Neural progenitor cell (in vitro differentiated cells): ENCODE measurements at places on chromosomes 3 and 15. TPM values are rescaled to one million over a fixed set of nuclear protein-coding genes. Genes with fewer than 3 reads are reported as not detected.
A peak's percentile ranks its signal among the peaks of the same experiment; 100 is the strongest.

DNA sequence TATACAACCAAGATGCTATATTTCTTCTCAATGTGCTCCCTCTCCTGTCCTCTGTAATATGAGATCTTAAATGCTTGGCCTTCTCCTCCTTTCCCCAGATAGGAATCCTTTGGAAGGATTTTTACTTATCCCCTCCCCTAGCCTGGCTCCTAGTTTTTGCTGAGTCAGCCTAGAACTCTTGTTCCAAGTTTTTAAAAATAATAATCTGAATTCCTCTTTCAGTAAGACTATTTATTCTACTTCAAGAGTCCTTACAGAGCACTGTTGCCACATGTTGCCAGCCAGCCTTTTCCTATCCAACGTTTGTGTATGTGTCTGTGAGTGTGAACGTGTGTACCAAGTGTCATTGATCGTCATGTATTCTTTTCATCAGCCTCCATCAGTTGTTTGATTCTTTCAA lies 11.0 kb upstream of the KCNMB2 start:
- H3K27me3 ChIP-seq: no peaks in the 10 kb centered on the region
- no peak overlapping the region for H3K27ac ChIP-seq
- DNase-seq: no peak
- no peaks in the 10 kb centered on the region for H3K36me3 ChIP-seq
- no peak overlapping the region for H3K4me3 ChIP-seq

The FOXB1 gene
- total RNA-seq: 7.3 and 9.6 TPM in 2 replicates

GRCh38 chr3:45593708-45594601 lies 596 bp upstream of the LIMD1 start:
- H3K36me3 ChIP-seq: no peaks in the 10 kb centered on the region
- H3K27ac ChIP-seq: no peak overlapping the region
- peaks cover 6% of the 10 kb centered on the region for H3K4me1 ChIP-seq
- DNase-seq: peak; percentile 90

- no peaks in the 10 kb centered on the region for H3K36me3 ChIP-seq
- H3K27me3 ChIP-seq: no peaks in the 10 kb centered on the region
- H3K27ac ChIP-seq: no peak overlapping the region
- DNase-seq: no peak
- H3K4me3 ChIP-seq: no peak overlapping the region
Measured at GRCh38 chr3:12440927-12441714, 43.2 kb upstream of the TSEN2 start.

GRCh38 chr15:88982304-88982945 lies 69.2 kb upstream of the MFGE8 start:
- DNase-seq: no peak
- no peaks in the 10 kb centered on the region for H3K27me3 ChIP-seq
- H3K4me3 ChIP-seq: no peak overlapping the region
- H3K4me1 ChIP-seq: peaks cover 42% of the 10 kb centered on the region

GRCh38 chr3:127409421-127410136 lies 121.7 kb upstream of the PRR20G start:
- H3K27me3 ChIP-seq: no peaks in the 10 kb centered on the region
- H3K36me3 ChIP-seq: no peaks in the 10 kb centered on the region
- peaks cover 57% of the 10 kb centered on the region for H3K4me1 ChIP-seq
- no peak overlapping the region for H3K4me3 ChIP-seq
- DNase-seq: no peak

The CIDEC gene
- total RNA-seq: not detected in 2 replicates

- H3K4me3 ChIP-seq: peak overlapping the region; percentile 75
- no peak for DNase-seq
- H3K27ac ChIP-seq: no peak overlapping the region
- H3K36me3 ChIP-seq: peaks cover 7% of the 10 kb centered on the region
Measured at GRCh38 chr3:129890891-129891290, 2.6 kb downstream of the TMCC1 start.

DNA sequence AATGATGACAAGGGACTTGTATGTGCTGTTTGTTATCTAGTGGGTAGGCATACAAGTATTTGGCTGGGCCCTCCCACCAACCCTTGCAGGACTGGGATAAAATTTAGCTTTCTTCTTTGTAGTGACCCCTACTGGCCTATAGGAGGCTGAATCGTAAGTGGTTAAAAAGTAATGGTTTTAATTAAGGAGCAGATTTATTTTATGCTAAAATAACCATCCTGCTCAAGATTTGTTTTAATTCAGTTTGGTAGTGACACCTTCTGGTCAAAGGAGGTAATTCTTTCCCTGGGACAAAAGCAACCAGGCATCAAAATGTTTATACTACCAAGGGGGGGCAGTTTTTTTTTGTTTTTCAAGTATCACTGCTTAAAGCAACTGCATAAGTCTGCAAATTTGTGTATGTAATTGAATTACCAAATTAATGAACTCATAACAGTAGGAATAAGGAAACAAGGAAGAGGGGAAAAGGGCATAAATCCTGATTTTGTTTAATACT lies 70.7 kb downstream of the TOP2B start:
- no peak overlapping the region for H3K27ac ChIP-seq
- no peaks in the 10 kb centered on the region for H3K4me1 ChIP-seq
- no peaks in the 10 kb centered on the region for H3K36me3 ChIP-seq
- H3K4me3 ChIP-seq: no peak overlapping the region
- no peaks in the 10 kb centered on the region for H3K27me3 ChIP-seq
- peak; percentile 55 for DNase-seq

The ALS2CL gene
- 0.71 and 1.3 TPM in 2 replicates for total RNA-seq

The INSYN1 gene
- 0.17 and 1.1 TPM in 2 replicates for total RNA-seq

The CYP1A2 gene
- not detected in 2 replicates for total RNA-seq

DNA sequence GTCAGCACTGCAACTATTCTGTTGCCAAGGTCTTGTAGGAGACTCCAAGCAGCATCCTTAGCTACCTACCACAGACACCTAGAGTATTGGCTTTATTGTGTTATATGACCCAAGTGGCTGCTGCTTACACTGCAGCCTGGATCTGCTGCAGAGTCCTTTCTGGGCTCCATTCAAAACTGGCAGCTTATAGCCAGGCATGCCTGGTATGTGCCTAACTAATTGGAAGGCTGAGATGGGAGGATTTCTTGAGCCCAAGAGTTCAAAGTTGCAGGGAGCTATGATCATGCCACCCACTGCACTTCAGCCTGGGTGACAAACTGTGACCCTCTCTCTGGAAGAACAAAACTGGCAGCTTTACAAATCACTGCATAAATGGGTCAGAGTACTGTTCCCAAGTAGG lies 8.6 kb downstream of the NDUFB4 start:
- H3K36me3 ChIP-seq: peaks cover 4% of the 10 kb centered on the region
- peaks cover 2% of the 10 kb centered on the region for H3K4me1 ChIP-seq
- H3K27me3 ChIP-seq: no peaks in the 10 kb centered on the region
- no peak overlapping the region for H3K4me3 ChIP-seq

DNA sequence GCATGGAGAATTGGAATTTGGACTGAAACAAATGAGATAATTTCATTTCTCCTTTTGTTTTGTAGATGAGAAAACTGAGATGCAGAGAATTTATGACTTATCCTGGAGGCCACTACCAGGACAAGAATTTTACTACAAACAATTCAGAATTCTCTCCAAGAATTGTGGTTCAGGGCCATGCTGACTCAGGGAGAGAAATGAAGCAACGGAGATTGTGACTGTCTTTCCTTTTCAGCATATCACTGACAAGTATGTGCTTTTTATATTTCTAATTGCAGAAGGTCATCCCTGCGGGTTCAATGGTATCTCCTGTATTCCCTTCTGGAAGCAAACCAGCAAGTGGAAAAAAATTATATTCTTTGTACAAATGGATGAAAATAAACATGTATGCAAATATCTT lies 170.8 kb upstream of the MITF start:
- no peaks in the 10 kb centered on the region for H3K27me3 ChIP-seq
- no peaks in the 10 kb centered on the region for H3K4me1 ChIP-seq
- H3K27ac ChIP-seq: no peak overlapping the region
- DNase-seq: no peak

DNA sequence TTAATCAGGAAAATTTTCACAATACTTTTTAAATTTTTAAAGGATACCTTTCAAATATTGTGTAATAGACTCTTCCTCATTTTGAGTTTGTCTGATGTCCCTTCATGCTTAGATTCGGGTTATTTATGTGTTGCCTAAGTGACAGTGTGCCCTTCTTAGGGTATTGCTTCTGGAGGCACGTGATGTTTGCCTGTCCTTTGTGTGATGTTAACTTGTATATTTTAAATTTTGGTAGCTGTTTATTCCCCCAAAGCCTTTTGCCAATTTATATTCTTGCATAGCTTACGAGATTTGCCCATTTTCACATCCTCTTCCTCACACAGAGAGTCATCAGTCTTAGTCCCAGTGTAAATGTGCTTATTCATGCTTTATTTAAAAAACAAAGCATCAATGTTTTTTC lies 433.1 kb downstream of the EPHB1 start:
- H3K27me3 ChIP-seq: no peaks in the 10 kb centered on the region
- no peak overlapping the region for H3K27ac ChIP-seq
- H3K4me3 ChIP-seq: no peak overlapping the region
- DNase-seq: no peak
- no peaks in the 10 kb centered on the region for H3K36me3 ChIP-seq
- H3K4me1 ChIP-seq: peaks cover 9% of the 10 kb centered on the region

DNA sequence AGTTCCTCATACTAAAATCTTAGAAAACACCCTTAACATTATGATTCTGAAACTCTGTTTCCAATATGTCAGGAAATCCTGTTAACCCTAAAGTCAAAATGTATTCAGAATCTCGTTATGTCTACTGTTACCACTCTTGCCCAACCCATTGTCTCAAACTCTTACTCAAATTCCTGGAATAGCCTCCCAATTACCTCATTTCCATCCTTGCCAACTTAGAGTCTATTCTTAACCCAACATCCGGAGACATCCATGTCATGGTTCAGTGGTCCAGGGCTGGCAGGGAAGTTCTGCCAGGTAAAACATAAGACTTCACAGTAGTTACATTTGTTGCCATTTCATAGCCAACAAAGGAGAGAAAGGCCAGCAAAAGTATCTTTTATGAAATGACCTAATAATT lies 593.9 kb downstream of the PYDC2 start:
- H3K4me1 ChIP-seq: peaks cover 47% of the 10 kb centered on the region
- H3K27me3 ChIP-seq: no peaks in the 10 kb centered on the region
- H3K4me3 ChIP-seq: no peak overlapping the region
- DNase-seq: no peak
- H3K27ac ChIP-seq: no peak overlapping the region
- no peaks in the 10 kb centered on the region for H3K36me3 ChIP-seq

DNA sequence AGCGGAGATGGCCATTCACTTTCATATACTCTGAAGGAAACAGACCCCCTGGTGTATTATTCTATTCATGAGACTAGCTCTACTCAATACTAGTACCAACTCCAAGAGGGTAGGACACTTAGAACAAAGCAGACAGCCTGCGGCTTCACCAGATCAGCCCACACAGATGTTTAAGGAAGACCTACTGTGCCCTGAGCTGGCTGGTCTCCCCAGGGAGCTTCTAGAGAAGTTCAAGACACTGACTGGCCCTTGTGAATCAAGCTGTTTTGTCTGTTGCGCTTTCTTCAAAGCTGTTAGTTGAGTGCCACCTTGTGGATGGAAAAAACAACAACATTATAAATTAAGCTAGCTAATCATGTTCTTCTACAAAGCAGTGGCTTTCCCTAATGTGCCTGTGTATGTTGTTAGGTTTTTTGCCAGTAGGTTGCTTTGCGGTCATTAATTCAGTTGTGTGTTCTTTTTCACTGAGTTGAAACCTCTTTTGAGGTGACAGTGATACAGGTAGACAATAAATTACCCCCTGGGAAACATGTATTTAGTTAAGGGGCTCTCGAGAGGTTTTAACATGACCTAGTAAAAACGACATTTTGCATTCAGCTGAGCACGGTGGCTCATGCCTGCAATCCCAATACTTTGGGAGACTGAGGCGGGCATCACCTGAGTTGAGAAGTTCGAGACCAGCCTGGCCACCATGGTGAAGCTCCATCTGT lies 64.2 kb upstream of the MYZAP start:
- no peak overlapping the region for H3K27ac ChIP-seq
- no peaks in the 10 kb centered on the region for H3K27me3 ChIP-seq
- no peaks in the 10 kb centered on the region for H3K36me3 ChIP-seq
- no peak overlapping the region for H3K4me3 ChIP-seq
